Stimulated activated CD8-positive, alpha-beta memory T cell treated with anti-CD3 and anti-CD28 coated beads, Interleukin-4, amount 100 ng/mL, for 48 hours (primary cell): ENCODE measurements at places on chromosomes 11 and 22.

- no peak for DNase-seq
These were observed 12.2 kb downstream of the OR4D9 start for GRCh38 chr11:59523541-59523940.

DNA sequence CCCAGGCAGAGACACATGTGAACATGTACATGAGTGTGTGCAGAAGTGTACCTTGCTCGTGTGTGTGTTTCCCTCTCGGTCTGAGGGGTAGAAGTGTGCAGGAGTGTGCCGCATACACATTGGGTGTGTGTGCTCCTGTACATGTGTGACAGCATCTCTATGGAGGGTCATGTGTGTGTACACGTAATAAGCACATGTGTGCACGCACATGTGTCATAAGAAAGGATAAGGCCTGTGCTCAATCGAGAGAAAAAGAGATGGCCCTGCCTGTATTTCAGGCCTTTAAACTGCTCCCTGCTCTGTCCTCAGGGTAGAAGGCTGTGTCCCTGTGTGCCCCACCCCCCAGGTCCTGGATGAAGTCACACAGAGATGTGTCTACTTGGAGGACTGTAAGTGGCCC, 61.8 kb downstream of the OTOG start:
- no peak for DNase-seq

DNA sequence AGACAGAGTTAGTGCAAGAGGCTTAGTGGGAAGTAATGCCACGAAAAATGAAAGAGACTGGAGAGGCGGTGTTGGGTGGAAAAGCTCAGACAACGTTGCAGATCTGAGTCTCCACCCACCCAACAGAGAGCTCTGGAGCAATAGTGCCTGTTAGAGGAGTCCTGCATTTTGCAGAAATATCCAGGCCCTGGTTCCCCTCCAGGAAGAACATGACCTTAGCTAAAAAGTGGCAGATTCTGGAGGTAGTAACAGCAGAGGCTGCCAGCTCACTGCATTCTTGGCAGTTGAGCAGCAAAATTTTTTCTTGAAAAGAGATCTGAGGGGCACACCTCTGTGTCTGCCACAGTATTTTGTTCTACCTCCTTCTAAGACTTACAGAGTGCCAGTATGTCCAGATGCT, 27.7 kb upstream of the BIRC3 start:
- no peak for DNase-seq

GRCh38 chr11:122099374-122100036, 16.5 kb downstream of the BLID start:
- no peak for DNase-seq

DNA sequence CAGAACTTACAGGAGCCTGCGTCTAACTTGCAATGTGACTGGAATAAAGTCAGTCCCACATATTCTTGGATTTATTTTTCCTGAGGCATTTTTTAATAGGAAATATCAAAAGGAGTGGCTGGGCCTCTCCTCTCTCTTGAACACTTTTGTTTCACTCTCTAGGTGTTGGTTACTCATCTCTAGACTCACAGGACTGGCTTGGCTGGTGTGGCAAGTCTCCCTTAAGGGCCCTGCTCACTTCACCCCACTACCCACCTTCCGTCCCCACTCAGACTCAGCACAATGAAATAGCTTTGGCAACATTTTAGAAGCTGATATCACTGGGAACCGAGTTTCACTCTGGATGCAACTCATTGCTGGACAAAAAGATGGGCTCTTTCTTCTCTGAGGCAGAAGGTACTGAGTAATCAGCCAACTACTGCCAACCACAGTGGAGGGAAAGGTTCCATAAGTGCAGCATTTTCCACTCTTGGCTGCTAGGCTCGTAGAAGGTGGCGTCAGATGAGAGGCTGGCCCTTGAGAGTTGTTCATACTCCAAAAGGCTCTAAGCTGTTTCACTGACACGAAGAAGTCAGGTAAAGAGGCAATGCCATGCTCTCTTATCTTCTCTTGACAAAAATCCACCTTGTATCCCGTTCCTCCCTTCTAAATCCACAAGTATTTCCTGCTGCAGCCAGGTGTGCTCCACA, 390.6 kb downstream of the SOX6 start:
- DNase-seq, result no peak

DNA sequence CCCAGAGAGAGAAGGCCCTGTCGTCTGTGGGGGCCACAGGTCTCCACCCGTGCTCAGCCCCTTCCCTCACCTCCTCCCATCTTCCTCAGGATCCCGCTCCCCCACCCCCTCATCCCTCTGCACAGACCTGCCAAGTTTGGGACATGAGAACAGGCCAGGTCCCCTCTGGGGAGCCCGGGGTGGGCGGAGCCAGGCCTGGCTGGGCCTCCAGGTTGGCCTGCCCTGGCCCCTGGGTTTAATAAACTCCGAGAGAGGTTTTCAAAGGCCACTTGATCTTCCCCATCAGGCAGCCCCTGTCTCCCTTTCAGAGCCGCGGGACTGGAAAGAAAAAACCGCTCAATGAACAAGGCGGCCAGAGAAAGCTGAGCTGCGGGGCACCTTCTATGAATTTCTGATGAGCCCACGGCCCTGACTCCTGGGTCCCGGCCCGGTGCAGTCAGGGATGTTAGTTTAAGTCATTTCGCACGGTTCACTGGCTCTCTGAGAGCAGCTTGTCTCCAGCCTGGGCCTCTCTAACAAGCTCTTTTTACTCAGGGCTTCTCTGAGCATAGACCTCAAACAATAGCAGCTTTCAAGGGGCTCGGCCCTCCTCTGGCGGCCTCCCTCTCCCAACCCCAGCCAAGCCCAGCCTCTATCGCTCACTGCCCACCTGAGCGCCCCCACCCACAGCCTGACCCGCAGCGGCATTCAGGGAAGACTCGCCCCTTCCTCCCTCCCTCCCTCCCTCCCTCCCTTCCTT, 64.8 kb downstream of the RPUSD4 start:
- no peak for DNase-seq

DNA sequence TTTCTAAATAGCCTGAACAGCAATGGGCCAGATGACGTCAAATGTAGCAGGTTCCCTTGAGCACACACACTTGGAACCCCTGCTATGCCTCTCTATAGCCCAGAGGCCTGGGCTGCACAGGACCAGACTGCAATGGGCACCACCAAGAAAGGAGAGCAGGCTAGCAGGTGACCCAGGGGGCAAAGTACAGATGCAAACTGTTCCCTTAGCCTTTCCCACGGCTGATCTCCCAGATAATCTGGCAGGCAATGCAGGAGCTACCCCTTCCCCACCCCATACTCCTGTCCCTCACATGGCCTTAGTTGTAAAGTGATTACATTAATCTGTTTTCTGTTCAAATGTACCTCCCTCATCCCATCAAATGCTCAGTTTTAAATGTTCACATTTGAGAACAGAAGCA, 41.3 kb downstream of the SMCO4 start:
- DNase-seq, result no peak

- no peak for DNase-seq
These were observed 6.2 kb downstream of the MS4A10 start for GRCh38 chr11:60791153-60791933.

- DNase-seq, result no peak
These were observed 10.7 kb downstream of the ISX start for GRCh38 chr22:35076630-35077029.

GRCh38 chr22:48609279-48609865, 1218.3 kb downstream of the BRD1 start:
- no peak for DNase-seq
